ENCODE measurements at places on chromosomes 1 and 21.

GRCh38 chr1:183841550-183841949 is 36.6 kb downstream of the RGL1 start:
- DNase-seq = peak; percentile 14

DNA sequence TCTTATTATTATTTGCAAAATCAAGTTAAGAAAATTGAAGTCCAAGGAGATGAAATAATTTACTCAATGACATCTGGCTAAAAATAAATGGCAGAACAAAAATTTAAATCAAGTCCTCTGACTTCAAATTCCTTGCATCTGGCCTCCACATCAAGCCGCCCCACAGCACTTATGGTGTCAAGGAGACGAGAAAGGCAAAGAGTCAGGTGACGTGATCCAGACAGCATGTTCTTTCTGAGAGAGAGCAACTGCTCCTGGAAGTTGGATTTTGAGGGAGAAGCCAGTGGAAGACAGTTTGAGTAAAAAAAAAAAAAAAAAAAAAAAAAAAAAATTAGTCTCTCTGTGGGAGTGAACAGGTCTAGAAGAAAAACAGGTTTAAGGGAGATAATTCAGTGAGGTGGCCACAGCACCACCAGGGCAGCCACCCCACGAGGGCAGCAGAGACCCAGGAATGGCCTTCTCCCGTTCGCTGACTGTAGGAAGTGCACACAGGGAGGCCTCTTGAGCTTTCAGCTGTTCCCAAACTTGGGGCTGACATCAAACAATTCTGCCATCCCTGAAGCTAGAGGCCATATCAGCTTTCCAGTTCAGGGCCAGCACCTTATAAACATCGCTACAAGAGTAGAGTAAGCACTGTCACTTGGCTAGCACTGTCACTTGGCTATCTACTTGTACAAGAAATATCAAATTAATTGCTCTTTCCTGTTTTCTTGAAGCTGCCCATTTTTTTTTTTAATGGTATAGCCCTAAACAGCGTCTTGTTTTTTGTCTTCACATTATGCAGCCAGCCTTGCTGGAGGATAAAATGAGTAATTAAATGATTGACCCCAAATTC is 7.8 kb downstream of the C1orf162 start:
- no peak for DNase-seq

DNA sequence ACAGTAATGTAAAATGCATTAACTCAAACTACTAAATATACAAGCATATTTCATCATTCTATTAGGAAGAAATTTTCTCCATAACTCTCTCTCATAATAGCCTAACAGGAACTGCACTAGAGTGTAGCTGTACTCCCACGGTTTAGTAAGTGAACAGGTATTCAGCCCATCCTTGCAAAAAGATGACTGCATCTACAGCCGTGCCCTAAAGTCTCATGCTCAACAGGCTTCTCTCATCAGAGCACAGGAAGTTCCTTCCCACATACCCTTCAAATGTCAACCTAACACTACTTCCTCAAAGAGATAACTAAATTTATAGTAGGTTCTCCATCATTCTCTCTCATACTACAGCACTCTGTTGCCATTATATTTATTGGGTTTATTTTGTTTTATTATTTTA is 251.6 kb downstream of the AKT3 start:
- DNase-seq = peak; percentile 89

DNA sequence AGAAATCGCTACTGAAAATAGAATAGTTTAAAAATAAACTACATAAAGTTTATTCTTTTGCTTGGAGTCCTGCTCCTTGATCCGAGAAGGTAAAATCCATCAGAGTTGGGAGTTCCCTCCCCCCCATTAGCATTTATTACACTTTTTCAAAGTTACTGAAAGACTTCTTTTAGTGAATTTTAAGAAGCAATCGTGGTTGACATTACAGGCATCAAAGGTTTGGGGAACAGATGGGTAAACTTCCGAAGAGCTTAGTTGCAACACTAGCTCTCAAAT is 31.0 kb upstream of the NFIA start:
- DNase-seq = no peak

- DNase-seq = no peak
Measured at GRCh38 chr1:223057569-223058093, 85.4 kb downstream of the TLR5 start.

GRCh38 chr1:2233997-2234761 is 6.1 kb downstream of the SKI start:
- no peak for DNase-seq

DNA sequence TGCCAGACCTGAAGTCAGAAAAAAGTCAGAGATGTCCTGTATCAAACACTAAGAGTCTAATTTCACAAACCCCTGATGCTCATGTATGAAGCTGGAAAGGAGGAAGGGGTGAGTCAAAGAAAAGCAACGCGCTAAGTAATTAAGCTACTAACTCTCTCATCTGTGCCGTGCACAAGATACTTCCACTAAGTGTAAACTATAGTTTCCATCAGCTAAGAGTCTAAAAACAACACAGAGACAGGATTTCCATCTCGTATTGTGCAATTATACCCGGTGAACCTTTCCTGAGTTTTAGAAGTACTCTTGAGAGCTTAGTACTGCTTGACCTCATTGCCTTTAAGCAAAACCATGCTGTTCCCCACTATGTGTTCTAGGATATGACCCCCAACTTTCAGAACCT is 19.0 kb downstream of the DNALI1 start:
- no peak for DNase-seq

DNA sequence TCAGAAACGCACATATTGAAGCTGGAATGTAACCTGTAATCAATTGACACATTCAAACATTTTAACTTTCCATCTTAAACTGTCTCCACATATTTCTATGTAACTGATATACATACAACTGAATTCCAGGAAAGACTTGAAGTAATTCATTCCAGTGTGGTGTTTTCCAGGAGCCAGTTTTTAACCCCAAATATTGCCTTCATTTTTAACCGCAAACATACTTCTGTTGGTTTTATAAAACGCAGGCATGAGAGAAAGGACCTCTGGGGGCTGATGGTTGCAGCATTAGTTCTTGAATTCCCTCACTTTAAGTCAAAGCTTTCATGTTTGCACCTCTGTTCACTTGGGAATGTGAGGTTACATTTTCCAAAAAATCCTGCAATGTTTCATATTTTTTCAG is 204.1 kb downstream of the CRB1 start:
- DNase-seq = no peak

- no peak for DNase-seq
Measured at GRCh38 chr1:177118901-177119300, 45.6 kb downstream of the ASTN1 start.

DNA sequence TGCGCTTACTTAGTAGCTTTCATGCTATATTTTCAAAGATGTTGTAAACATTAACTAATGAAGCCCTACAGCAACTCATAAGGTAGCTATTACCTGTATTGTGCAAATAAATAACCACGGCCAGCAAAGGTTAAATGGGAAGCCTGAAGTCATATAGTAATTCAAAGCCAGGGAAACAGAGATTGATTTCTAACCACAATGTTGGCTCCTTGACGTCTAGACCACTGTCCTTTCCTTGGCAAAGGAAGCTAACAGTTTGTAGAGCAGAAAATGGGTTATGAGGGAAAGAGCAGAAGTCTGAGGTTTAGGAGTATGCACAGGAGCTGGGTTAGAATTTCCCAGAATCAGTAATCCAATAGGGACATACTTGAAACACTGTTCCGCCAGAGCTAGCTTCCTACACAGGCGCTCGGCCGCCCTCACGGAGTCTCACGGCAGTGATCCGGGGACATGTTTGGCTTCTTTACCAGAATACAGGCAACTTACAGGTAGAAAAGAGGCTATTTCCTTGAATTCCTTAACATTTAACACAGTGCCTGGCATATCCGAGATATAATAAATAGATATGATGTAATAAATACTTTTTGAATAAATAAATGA is 298.8 kb upstream of the LYPLAL1 start:
- no peak for DNase-seq

GRCh38 chr1:223234534-223234933 is 91.5 kb upstream of the TLR5 start:
- DNase-seq = no peak

DNA sequence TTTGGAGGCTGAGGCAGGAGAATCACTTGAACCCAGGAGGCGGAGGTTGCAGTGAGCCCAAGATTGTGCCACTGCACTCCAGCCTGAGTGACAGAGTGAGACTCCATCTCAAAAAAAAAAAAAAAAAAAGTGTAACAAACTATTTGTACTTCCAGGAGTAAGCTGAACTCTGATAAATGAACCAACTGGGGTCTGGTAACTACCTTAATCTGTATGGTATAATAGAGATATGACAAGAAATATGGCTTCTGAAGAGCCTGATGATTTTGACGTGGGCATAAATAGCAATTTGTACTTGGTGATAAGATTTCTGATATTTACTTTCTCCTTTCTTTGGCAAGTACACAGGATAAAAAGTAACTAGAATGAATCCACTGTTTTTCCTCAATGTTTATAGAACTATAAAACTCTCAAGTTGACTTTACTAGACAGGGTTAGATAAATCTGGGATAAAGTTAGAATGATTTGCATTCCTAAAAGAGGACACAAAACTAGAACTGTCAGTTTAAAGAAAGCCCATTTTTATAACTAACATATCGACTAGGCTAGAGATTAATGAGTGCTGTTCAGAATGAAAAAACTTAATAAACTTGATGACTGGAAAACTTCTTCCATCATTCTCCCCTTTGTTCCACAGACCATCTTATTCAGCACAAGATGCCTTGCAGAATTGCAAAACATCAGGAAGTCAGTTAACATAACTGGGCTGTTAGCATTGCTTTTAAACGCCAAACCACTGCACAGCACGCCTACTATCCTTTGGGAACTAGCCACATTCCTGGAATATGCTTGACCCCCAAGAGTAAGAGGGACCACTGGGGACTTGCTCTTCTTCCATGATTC is 51.5 kb upstream of the EDARADD start:
- DNase-seq = no peak

GRCh38 chr1:179754041-179754624 is 11.0 kb downstream of the FAM163A start:
- peak; percentile 29 for DNase-seq

DNA sequence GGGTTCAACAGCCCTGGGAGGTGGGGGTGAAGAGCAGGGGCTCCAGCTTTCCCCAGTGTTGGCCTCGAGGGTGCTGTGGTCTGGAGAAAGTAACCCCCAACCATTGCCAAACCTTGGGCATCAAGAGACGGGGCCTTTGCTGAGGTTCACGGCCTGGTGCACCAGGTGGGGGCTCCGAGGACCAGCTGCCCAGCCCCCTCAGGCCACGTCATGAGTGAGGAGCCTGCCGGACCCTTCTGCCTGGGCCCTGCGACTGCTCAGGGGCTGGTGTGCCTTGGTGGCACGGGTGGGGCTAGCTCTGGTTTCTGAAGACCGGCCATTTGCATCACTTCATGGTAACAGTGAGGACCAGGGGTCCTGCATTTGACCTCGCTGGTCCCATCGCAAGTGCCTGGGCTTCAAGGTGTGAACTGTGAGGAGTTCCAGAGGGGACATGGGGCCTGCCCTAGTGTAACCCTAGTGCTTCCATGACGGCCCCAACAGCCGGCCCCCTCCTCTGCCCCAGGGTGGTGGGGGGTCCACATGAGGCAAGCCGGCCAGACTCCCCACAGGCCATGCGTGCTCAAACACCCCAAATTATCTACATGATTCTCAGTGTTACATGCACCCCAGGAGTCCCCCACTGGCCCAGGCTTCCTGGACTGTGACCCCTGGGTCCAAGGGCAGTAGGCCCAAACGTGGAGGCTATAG is 13.5 kb downstream of the MORN1 start:
- no peak for DNase-seq

DNA sequence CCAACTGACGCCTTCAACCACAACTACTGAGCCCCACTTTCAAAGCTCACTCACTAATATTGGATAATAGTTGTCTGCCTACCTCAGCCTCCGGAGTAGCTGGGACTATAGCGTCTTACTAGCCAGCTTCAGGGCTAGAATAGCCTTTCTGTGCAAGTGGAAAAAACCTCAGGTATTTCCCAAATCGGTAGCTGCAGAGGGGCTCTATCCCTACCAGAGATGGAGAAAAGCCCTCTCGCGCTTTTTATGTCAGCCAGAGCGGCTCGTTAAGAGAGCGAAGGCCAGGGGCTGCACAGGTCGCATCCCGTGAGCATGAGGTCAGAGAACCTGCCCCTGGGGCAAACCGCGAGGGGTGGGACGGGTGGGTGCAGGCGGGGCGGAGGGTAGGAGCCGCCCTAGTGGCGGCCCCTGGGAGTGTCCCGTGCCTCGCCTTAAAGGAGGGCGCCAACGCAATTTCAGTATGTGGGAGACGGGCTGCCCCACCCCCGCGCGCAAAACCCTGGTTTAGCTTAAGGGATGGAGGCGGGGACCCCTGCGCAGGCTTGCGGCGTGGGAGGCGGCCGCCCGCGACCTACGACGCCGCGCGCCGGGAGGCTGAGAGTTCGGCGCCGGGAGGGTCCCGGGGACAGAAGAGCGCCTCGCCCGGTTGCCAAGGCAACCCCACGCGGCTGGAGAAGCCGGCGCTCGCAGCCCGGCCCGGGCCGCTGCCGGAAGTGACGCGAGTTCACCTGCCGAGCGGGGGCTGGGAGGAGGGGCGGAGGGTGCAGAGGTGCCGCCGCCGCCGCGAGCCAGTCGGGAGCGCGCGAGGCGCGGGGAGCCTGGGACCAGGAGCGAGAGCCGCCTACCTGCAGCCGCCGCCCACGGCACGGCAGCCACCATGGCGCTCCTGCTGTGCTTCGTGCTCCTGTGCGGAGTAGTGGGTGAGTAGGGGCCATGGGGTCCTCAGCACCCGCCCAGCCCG is at the start of gene CXADR:
Gene CXADR, plus strand, starts transcription at position 791 of the 961 bp plus-strand sequence. Its CDS starts 87 bp downstream, at position 878.
- DNase-seq = no peak

DNA sequence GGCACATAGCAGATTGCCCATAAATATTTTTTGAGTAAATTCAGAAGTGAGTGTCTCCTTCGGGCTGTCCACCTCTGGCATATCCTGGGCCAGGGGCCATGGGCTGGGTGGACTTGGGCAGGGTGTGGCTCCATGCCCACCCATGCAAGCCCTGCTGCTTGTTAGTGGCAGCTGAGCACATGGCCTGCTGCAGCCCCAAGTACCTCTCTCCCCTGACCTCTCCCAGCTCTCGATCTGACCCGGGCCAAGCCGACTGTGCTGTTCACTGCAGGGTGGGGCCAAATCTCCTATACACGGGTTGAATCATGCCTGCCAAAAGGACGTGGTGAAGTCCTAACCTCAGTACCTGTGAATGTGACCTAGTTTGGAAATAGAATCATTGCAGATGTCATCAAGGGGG is 132.5 kb upstream of the C1orf174 start:
- no peak for DNase-seq

GRCh38 chr1:228272831-228273571 is 65.2 kb downstream of the OBSCN start:
- no peak for DNase-seq

GRCh38 chr1:211375146-211375818 is 48.6 kb downstream of the TRAF5 start:
- DNase-seq = no peak

Measured in epithelial cell of prostate (primary cell).